Naive thymus-derived CD4-positive, alpha-beta T cell (primary cell): ENCODE measurements at places on chromosomes 5 and 9.

GRCh38 chr9:3736161-3736560, 210.4 kb upstream of the RFX3 start:
- no peak for DNase-seq

- DNase-seq: no peak
Measured at GRCh38 chr5:34062419-34062818, 19.4 kb upstream of the C1QTNF3 start.

DNA sequence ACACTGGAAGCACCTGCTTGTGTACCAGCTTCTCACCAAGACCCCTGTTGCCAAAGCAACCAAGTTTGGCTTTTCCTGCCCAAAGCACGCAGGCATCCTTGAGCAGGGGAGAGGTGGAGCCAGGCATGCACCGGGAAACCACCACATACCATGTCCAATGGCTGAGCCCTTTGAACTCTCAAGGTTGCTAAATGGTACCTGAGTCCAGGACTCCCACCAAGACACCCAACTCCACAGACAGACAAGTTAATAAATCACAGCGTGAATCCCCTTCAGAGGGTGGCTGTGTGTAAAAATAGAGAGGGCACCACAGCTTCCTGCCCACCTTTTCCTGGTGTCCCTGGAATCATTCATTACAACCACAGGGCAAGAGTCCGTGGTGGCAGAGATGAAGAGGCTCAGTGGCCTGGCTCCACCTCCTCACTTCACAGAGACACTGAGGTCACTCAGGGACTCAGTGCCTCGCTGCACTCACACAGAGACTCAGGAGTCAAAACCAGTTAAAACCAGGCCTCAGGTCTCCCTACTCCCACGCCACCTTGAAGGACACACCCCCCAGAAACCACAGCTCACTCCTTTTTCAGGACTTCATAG, 143.7 kb downstream of the C5orf15 start:
- DNase-seq: no peak

DNA sequence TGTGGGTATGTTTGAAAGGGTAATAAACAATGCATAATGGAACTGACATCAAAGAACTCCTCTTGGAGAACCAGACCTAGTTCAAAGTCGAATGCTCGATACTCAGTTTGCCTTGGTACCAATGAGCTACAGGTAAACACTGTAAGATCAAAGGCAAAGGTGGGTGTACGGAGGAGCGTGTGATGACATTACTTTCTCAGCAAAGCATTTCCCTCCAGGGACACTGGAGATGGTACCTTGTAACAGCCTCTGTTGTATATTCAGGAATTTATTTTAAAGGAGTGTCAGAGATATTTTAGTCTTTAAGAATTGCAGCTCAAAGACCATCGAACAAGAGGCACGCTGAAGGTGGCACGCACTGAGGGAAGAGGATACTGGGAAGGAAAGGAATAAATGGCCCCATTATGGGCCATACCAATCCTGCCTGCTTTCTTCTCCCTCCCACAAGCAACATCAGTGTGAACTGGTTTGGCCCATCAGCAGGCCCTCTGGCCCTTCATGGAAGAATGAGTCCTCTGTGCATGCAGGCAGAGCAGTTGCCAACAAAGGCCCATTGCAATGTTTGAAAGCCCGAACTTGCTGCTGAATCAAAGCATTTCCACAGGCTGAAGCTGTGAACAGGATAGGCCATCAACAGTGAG, 410.2 kb downstream of the ACTL7B start:
- DNase-seq: no peak

GRCh38 chr9:69829484-69829883, 8.9 kb downstream of the CFAP95 start:
- peak; percentile 33 for DNase-seq

DNA sequence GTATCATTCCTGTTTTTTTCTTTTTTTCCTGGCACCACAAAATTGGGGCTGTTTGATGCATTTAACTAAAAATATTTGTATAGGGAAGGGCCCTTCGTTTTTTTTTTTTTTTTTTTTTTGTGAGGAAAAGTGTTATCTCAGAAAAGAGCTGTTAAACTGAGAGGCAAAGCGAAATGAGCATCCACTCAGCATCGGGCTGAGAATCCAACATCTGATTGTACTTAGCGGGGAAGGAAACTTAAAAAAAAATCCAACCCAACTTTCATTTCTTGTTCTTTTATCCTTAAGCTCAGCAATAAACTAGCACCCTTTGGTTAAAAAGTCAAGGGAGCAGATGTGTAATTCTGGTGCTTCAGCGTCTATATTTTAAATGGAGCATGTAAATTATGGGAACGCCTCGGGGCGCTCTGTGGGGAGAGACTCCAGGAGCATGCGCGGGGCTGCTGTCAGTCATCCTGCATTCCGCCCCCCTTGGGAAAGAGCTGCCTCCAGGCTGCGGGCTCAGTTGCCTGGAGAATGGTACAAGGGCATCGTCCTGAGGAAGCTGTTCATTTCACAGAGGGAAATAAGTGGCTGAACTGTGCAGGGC, 33.3 kb downstream of the DMRT2 start:
- DNase-seq: no peak

- DNase-seq: no peak
Measured at GRCh38 chr5:55582256-55582655, 47.5 kb upstream of the PLPP1 start.

DNA sequence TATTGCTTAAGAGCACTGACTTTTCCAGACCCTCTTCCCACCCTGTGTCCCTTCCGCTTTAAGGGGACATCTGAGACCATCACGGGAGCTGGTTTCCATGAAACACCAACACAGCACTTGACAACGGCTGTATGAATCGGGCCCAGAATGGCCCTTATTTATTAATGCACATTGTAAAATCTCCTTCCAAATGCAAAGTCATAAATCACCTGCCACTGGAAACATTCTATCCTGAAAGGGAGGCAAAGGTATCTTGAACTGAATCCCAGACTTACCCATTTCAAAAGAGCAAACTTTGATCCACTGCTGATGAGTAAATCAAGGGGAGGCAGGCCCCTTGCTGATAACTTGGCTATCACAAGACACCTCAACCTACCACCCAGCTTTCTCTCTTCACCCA, 37.4 kb downstream of the SHB start:
- DNase-seq: no peak

- no peak for DNase-seq
Measured at GRCh38 chr9:137977571-137978261, 100.1 kb downstream of the CACNA1B start.

DNA sequence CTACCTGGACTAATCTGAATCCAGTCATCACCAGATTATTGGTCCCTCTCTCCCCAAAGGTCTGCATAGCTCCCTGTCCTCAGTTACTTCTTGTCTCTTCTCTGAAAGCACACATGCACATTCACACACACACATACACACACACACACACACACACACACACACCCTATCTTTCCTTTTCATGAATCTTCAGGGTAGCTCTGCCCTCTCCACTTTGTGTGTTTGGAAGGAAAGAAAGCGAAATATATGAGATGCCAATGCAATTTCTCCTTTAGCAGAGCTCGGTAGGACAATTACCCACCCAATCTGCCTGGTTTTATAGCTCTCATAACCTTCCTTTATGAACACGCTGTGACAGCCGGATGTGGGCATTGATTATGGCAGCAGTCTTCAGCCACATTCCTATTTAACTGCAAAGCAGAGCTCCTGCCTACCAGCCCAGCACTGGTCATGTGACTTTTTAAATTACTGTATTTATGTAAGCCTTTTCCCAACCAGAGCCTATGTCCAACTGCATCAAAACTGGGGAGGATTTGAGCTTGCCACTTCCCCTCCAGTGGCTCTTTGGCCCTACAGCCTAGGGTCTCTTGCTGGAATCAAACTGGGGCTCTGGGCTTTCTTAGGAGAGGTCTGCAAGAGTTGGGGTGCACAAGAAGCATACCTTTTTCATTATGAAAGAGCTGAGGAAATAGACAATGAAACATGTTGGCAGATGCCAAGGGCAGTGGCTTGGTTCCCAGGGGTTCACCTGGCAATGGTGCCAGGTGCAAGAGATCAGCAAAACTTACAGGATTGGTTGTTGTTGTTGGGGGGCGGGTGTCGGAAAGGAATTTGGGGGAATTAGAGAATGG, 20.8 kb upstream of the MATR3 start:
- DNase-seq: peak; percentile 41

DNA sequence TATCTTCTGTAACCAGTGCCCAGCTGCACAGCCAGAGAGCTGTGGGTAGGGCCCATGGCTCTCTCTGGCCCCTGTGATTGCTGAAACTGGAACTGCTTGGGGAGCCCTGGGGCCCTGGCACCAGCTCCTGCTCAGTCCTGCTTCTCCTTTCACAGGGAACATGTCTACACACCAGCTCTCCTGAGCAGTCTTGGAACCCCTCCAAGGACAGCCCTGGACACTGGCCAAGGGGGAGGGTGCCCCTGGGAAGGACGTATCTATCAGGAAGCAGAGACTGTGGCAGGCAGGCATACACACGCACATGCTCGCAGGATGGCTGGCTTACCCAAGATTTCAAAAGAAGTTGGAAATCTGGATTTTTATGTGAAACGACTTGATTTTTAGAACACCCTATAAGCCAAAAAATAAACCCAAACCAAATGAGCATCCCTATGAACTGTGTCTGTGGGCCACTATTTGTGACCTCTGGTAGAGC, 8.8 kb upstream of the TRAF1 start:
- no peak for DNase-seq

GRCh38 chr5:42963412-42963811, 76.7 kb downstream of the ANXA2R start:
- DNase-seq: no peak

DNA sequence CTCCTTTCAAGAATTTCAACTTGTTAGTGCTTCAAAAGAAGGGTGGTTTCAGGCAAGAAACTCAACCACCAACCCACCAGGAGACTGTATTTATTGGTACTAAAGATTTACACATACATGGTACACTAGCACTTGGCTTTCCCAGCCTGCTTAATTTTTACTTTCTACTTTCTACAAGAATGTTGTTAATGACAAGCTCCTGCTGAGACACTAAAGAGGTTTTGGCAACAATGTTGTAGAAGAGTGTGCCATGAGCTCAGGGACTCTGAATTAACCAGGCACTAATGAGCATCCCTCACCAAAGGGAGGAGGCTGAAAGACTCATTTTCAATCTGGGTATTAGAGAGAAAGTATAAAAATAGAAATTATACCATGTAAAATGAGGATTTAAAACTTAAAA, 195.0 kb downstream of the KIAA0825 start:
- no peak for DNase-seq

DNA sequence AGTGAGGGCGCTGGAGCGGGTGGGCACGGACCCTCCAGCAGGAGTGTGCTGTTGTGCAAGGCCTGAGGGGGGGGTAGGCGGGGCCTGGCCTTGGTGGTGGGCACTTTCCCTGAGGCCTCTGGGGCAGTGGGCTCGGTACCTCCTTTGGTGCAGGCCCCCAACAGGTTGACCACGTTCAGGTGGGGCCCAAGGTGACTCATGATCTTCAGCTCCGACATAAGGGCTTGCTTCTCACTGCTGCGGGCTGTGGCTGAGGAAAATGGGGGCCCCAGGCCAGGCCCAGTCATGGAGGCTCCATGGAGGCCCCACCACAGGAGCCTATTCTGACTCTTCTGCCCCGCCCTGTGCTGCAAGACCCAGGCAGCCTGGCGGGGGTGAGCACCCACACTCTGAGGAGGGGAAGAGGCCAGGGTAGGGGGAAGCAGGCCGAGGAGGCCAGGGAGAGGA, 31.5 kb downstream of the PDGFRB start:
- DNase-seq: no peak

DNA sequence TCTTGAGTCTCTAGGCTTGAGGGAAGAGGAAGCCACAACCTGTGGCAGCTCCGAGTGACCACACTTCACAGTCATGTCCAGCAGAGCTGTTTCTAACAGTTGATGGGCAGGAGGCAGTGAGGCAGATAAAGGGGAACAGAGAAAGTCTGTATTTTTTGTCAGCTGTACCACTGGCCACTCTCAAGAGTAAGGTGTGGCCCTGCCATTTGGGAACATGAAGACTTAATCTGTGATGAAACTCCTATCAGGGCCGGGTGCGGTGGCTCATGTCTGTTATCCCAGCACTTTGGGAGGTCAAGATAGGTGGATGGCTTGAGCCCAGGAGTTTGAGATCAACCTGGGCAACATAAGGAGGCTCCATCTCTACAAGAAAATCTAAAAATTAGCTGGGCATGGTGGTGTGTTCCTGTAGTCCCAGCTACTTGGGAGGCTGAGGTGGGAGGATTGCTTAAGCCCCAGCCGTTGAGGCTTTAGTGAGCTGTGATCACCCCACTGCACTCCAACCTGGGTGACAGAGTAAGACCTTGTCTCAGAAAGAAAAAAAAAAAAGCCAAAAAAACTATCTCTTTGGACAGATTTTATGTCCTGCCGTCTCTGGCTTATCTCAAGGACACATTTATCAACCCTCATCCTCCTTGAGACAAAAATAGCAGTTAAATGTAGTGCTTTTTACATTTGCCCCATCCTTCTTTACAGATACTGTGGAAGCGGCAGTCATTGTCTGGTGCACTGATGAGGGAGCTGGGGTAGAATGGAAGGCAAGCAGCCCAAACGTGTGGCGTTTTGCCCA, 11.9 kb upstream of the COL15A1 start:
- DNase-seq: no peak

GRCh38 chr5:100505984-100506670, 29.0 kb upstream of the FAM174A start:
- no peak for DNase-seq

- no peak for DNase-seq
Measured at GRCh38 chr9:5736563-5737346, 96.2 kb downstream of the ERMP1 start.

DNA sequence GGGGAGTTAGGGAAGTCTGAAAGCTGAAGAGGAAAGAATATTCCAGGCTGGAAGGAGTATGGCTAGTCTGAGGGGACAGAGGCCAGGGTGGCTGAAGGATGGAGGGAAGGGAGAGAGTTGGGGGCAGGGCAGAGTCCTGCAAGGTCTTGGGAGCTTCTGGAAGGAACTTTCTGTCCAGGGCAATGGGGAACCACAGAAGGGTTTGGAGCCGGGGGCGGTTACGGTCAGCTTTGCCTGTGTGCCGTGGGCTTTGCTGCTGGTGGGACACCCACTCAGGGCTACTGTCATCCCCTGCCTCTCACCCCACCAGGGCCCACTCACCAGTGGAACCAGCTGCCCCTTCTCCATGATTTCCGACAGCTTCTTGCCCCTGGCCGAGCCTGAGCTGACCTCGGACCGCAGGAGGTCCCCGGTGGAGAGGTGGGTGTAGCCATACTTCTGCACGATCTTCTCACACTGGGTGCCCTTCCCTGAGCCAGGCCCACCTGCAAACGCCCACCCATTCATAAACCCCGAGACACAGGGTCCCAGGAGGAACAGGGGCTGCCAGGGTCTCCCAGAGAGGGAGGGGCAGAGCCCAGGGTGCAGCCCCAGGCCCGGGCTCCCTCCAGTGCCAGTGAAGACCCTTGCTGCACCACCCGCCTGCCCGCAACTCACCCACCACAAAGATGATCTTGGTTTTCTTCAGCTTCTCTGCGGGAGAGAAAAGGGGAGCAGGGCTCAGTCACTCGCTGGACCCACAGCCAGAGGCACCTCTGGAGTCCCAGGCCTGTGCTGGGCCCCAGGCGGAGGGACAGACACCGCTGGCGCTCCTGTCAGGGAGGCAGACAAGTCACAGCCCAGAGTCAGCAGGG, 4.9 kb downstream of the AK1 start:
- DNase-seq: no peak

GRCh38 chr9:121367306-121368137, 2.5 kb downstream of the STOM start:
- DNase-seq: no peak

- DNase-seq: no peak
Measured at GRCh38 chr5:1471240-1471853, 26.1 kb upstream of the SLC6A3 start.
